ENCODE measurements at places on chromosomes 1 and 21. TPM values are rescaled to one million over a fixed set of nuclear protein-coding genes. Genes with fewer than 3 reads are reported as not detected.

Gene TMPRSS15
- total RNA-seq = not detected

Gene LHX8
- total RNA-seq = not detected

Gene CORT
- total RNA-seq = not detected

Gene PTPN7
- total RNA-seq = 302 TPM

Gene PLA2G2C
- total RNA-seq = 1.0 TPM

Gene BNIPL
- total RNA-seq = 2.6 TPM

Gene WDR64
- total RNA-seq = 0.44 TPM

Gene TEDDM1
- total RNA-seq = not detected

Gene CCDC30
- 1.8 TPM for total RNA-seq

Gene AADACL4
- total RNA-seq = not detected

Gene SYT11
- total RNA-seq = 38.8 TPM

Gene TMEM82
- total RNA-seq = not detected

Gene TSSK3
- total RNA-seq = 1.2 TPM

Gene WNT9A
- total RNA-seq = 0.27 TPM

Gene EDN2
- total RNA-seq = not detected

Gene C1orf210
- total RNA-seq = not detected

Gene RGS16
- 37.8 TPM for total RNA-seq

Gene CD1D
- total RNA-seq = not detected

Gene S100A4
- total RNA-seq = 762 TPM

Gene LAX1
- 14.6 TPM for total RNA-seq

Gene HNRNPU
- 412 TPM for total RNA-seq

Gene CFHR1
- total RNA-seq = not detected

Gene FGR
- total RNA-seq = 0.22 TPM

Gene OLIG2
- not detected for total RNA-seq

Gene DSTYK
- total RNA-seq = 13.7 TPM

Gene C1QC
- not detected for total RNA-seq

Gene COL11A1
- not detected for total RNA-seq

Gene KIF17
- total RNA-seq = not detected

Gene BARHL2
- not detected for total RNA-seq

Gene RAB42
- not detected for total RNA-seq

Gene FNBP1L
- 0.10 TPM for total RNA-seq

Gene U2AF1
- total RNA-seq = 5.5 TPM

Gene DMBX1
- total RNA-seq = 0.07 TPM

Gene ELOVL1
- 72.8 TPM for total RNA-seq

Gene PLPPR4
- not detected for total RNA-seq

Gene NCMAP
- not detected for total RNA-seq
